ENCODE measurements at places on chromosomes 16 and 17. TPM values are rescaled to one million over a fixed set of nuclear protein-coding genes. Genes with fewer than 3 reads are reported as not detected.

DNA sequence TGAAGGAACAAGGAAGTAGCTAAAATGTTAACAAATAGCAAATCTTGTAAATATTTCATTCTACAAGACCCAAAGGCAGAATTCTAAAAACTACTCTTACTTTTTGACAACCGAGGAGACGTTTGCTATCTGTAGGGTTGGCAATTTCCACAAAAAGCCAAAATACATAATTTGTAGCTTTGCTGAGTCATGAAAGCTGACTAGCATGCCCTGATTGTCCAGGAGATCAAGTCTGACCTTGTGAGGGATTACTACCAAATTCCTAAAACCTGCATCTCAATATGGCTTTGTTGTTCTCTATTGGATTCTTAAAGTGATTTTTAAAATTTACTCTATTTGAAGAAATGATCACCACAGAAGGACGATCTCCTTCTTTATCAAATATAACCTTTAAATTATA, 10.8 kb downstream of the DNAJA2 start:
- no peak for ATAC-seq

The TBC1D3K gene
- not detected for total RNA-seq

GRCh38 chr17:62109378-62109902, 44.4 kb upstream of the MED13 start:
- ATAC-seq, result peak; percentile 89

- peak; percentile 40 for ATAC-seq
Observed at GRCh38 chr16:57409870-57410587, 5.5 kb downstream of the CCL17 start.

DNA sequence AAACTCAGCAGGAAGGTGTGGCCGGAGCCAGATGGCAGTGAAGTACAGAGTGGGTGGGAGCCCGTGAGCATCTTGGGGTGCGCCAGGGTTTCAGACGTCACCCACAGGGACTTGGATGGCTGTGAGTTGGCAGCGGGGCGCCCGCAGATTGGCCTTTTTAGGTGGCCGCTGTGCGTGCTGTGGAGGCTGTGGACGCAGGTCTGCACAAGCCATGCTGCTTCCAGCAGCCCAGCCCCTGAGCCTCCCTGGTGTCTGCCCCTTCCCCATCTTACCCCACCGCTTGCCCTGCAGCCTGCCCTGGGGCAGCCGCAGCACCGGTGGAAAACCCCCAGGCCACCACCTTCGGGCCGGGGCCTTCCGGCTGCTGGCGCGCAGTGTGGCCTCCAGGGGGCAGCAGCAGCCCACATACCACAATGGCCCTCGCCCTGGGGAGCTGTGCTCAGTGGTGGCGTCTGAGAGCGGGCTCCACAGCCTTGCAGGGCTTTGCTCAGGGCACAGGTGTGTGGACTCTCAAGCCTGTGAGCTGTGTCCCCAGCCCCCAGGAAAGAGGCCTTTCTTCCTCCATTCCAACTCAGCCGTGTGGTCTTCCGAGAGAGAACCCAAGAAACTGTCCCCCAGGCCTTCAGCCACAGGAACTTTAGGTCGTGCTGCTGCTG, 11.8 kb downstream of the ENDOV start:
- peak; percentile 82 for ATAC-seq

DNA sequence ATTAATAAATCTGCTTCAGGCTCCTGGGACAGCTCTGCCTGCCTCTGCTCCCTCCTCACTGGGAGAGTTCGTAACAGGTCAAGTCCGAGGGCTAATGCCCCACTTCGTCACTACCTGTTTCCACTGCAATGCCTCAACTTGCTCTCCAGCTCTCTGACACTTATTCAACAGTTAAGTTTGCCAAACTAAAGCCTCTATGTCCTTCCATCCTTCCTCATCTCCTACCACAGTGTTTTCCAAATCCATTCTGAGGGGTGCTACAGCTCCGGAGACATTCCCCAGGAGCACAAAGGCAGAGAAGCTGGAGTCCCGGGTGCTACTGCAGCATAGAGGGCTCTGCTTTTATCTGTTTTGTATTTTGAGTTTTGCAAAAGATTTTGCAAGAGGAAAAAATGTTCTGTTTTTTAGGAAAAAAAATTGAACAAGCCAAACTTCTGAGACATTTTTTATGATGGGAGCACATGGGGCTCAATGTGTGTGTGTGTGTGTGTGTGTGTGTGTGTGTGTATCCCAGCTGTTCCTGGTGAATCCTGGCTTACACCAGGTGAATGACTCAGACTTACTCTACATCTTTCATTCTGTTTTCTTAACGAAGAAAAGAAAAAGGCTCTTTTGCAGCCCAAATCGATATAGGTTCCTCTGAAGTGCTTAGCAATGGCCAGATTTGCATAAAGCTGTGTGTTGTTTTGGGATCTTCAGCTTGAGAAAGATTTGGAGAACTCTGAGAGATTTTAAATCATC, 46.1 kb upstream of the MYOCD start:
- ATAC-seq, result no peak

The TMEM132E gene
- not detected for total RNA-seq

GRCh38 chr17:6551869-6552531, 4.4 kb downstream of the PITPNM3 start:
- ATAC-seq, result peak; percentile 79

Measured in esophagus mucosa (tissue), 1 donor.